Stimulated activated naive CD4-positive, alpha-beta T cell treated with Interleukin-2 at 50 U/mL for 16 hours (primary cell): ENCODE measurements at places on chromosomes 1 and 21.

DNA sequence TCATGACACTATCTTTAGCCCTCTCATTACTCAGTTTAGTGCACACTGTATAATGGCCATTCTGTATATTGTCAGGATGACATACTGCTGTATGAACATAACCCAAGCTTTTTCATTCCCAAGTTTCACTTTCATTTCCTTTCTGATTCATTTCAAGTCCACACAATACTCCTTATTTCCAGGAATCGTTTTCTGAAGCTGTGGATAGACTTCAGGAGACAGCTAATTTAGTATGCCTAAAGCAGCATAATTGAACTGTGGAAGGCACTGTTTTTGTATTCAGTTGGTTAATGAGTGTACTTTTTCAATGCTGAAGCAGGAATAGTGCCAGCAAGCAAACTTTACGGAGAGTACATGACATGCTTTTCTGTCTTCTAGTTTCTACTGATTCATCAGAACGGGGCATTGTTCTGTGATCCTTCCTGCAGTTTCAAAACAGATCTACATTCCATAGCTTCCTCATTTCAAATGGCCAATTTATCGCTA, 578.5 kb upstream of the ZP4 start:
- no peak for DNase-seq

GRCh38 chr1:186983327-186983726, 154.6 kb downstream of the PLA2G4A start:
- no peak for DNase-seq

GRCh38 chr21:37230632-37231248, 36.4 kb downstream of the VPS26C start:
- no peak for DNase-seq

DNA sequence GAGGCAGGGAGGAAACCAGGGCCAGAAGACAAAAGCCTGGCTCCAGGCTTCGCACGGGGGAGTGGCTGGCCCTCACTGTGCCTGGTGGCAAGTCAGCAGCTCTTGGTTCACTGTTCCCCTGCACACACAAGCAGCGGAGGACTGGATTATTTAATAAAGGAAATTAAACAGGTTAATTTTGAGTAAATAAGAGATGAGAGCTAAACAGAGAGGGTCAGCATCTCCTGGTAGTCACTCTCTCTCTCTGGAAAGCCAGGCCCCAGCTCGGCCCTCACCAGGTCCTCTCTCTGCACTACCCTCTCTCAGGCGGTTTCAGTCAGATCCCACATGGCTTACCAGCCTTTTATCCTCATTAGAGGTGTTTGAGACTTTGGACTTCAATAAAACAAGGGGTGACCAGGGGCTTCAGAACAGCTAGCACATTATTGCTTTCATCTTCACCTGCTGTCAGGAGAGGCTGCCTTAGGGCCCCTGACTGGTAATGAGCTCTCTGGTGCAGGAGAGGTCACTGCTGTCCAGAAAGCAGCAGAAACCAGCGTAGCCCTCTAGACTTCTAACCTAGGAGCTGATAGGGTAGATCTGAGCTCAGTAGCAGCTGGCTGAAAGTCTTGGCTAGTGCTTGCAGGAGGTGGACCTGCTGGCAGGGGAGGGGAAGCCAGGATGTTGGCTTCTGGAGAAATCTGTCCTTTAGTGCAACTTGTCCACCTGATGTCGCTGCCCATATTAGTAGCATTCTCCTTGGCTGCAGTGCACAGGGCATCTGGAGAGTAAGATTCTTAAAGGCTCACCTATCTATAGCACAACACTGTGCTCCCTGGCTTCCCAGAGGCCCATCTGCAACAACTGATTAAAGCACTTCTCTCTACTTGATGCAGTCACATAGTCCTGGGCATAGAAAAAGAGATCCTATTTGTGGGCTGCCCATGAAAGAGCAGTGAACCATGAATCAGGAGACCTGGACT, 45.9 kb downstream of the SYT6 start:
- DNase-seq, result no peak

DNA sequence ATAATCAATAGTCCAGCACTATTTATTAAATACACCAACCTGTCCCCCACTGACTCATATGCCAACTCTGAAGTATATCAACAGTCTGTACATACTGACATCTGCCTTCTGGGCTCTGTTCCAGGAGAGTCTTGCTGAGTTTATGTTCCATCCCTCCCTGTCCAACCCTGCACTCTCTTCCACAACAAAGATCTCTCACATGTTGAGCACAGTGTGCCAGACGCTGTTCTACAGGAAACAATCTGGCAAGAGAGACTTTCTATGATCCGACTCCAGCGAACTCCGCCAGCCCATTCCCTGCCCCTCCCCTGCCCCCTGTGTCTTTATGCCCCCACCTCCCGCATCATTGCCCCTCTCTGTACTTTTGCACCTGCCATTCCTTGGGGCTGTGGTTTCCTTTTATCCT, 3.4 kb downstream of the LACTBL1 start:
- no peak for DNase-seq

- DNase-seq, result no peak
Measured at GRCh38 chr1:26059906-26060305, 7.5 kb downstream of the TRIM63 start.

DNA sequence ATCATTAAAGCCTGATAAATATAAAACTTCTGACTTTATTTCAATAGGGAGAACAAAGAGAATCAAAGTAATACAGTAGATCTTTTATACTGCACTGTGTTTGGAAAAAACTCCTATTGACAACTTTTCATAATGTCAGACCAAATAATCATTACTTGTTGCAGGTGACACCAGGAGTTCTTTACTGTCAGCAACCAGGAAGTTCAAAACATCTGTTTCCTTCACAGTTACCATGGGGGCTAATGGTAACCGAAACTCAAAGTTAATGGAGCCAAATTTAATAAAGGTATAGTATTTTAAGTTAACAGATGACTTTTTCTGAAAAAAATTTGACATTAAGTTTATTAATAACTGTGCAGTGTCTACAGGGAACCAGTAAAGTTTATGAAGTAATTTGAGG, 10.6 kb downstream of the EFCAB7 start:
- DNase-seq, result no peak

- no peak for DNase-seq
Measured at GRCh38 chr1:3699596-3699995, 47.3 kb downstream of the TP73 start.

DNA sequence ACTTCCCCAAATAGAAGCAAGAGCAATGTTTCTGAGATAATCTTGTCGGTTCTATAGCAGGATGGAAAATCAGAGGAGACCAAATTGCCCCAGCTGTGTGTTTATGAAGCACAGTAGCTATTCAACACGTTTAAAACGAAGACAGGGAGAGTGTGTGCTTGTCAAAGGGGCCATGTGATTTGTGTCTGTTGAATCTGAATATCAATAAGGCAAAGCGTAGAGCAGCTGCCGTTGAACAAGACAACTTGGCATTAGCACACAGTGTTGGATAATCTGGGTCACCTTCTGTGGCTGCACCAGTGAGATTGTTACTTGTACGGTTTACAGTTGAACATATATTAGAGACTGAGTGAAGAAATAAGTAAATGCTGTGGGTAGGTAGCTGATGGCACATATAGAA, 1.0 kb downstream of the CRB1 start:
- DNase-seq, result no peak

- no peak for DNase-seq
Measured at GRCh38 chr1:13892671-13893325, 192.8 kb downstream of the PRDM2 start.

DNA sequence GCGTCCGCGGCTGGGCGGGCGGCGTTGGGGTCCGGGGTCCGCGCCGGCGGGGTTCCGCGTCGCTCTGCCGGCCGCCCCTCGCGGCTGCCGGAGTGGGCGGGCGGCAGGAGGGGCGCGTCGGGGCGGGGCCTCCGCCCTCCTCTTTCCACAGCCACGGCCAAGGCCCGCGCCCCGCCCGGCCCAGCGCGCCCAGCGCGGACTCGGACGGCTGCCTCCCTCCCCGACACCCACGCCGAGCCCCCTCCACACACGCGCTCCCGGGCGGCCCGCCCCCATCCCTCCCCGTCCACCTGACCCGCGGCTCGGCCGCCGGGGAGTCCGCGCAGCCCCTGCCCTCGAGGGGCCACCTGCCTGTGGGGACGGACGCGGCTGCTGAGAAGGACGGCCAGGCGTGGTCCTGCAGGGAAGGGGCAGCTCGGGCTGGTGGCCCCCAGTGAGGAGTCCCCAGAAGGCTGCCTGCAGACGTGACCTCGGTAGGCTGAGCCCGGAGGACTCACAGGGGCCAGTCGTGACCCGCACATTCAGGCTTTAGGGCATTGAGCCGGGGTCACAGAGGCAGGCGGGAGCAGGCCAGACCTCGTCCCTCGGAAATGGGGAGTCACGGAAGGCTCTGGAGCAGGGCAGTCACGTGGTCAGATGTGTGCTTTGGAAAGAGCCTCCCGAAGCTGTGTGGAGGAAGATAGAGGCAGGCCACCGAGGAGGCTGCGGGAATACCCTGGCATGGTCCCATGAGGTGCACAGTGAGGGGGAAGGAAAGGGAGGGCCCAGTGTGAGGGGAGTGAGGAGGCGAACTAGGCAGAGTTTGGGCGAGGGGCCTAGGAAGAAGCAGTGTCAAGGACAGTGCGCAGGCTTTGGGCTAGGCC, at the start of gene COL8A2:
COL8A2 (minus strand) TSS at position 94 of the 863 bp plus-strand sequence. CDS start 24,980 bp downstream, outside the sequence.
- no peak for DNase-seq

- no peak for DNase-seq
Measured at GRCh38 chr1:180158149-180159147, 3.8 kb downstream of the QSOX1 start.

- DNase-seq, result peak; percentile 35
Measured at GRCh38 chr21:32403201-32403777, 9.2 kb upstream of the EVA1C start.
